ENCODE measurements at places on chromosomes 2 and 18.

DNA sequence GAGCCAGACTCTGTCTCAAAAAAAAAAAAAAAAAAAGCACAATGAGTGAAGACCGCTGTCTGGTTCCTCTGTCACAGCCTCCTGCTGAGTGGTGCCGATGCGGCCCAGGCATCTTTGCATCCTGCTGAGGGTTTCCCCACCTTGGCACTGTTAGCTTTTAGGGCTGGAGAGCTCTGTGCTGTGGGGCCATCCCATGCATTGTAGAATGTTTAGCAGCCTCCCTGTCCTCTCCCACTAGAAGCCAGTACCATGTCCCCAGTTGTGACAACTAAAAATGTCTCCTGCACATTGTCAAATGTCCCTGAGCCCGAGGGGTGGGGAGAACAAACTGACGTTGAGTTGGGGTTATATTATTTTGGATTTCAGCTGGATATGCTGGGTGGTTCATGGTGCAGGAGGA, 7.9 kb upstream of the COLEC11 start:
- DNase-seq: no peak

DNA sequence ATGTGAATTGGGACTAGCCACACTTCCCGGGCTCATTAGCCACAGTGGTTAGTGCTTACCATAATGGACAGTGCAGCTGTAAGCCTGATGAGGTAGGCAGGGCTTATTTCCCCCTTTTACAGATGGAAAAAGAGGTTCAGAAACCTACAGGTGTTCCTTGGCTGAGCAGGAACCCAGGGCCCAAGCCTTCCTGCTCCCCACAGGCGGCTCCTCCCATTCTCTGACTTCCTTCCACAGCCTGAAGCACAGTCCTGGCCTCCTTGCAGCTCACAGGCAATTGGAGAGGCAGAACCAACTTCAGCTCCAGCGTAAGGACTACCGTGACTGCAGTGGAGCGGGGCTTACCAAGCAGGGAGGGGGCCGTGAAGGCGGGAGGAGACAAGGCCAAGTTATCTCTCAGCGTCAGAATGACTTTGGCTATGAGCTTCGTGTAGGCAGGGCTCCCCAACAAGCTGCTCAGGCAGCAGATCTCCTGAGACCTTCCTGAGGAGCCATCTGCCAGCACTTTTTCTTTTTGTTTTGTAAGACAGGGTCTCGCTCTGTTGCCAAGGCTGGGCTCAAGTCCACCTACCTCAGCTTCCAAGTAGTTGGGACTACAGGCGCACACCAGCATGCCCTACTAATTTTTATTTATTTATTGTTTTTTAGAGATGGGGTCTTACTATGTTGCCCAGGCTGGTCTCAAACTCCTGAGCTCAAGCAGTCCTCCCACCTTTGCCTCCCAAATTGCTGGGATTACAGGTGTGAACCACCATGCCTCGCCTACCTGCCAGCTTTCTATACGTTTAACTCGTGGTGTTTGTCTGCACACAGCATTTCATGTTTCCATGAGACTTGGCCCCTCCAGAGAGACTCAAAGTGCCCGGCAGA, 34.2 kb upstream of the NT5DC4 start:
- no peak for DNase-seq

GRCh38 chr2:128632501-128632800, 313.8 kb upstream of the HS6ST1 start:
- DNase-seq: no peak

DNA sequence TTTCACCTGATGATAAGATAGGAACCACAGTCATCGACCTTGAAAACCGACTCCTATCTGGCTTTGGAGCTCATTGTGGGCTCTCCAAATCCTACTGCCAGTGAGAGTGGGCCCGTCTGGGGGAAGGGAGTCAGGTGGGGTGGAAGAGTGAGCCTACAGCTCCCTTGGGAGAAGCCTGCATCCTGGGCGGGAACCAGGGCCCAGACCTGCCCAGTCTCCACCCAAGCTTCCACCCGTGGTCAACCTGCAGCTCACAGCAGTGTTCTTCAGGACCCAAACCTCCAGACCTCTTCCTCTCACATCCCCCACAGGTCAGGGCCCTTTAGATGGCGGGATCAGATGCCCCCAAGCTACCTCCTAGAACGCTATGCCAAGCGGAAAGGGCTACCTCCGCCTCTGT, 40.2 kb downstream of the LMAN2L start:
- no peak for DNase-seq

DNA sequence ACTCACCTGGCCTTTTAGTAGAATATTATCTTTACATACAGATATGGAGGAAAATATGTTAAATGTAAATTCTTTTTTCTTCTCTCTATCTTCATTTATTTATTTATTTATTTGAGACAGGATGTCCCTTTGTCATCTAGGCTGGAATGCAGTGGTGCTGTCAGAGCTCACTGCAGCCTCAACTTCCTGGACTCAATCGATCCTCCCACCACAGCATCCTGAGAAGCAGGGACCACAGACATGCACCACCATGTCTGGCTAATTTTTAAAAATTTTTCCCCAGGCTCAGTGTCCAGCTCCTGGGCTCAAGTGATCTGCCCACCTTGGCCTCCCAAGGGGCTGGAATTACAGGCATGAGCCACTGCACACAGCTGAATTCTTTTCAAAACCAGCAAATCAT, 20.3 kb downstream of the KYNU start:
- no peak for DNase-seq

DNA sequence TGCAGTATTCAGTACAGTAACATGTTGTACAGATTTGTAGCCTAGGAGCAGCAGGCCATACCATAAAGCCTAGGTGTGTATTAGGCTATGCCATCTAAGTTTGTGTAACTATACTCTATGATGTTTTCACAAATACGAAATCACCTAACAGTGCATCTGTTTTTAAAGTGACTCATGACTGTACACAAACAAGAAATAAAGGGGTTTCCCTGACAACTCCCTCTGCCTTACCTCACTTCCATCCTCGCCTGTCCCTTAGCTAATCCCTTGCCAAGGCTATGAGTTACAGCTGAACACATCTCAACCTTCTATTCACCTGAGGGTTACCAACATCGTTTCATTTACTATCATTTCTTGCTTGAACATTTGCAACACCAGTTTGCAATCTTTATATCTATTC, 78.6 kb upstream of the RPRM start:
- no peak for DNase-seq

- DNase-seq: no peak
Observed at GRCh38 chr2:178928077-178928476, 120.9 kb upstream of the TTN start.

DNA sequence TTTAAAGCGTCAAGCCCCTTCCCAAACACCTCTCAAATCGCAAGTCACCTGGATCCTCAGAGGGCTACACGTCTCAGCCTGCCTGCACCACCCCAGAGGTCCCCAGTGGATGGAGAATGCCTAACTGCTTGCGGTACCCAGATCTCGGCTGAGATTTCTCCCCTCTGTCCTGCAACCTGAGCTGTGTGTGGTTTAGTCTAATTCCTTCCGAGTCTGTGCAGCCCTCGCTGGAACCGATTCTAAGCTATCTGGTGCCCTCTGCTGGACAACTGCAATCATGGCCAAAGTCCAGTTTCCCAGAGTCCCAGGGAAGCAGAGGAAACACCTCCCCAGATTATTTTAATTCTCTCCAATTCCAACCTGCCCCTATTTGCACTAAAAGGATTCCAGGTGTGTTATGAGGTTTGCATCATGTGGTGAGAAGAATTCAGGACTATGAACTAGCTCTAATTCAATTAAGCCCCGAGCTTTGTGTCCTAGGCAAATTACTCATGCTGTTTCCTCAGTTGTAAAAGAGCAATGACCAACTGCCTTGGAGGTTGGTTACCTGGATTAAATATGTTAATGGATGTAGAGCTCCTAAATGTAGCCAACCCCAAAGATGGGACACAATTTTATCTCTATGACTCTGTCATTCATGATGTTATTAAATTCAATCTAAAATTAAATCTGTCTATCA, 276.1 kb upstream of the NCKAP5 start:
- peak; percentile 72 for DNase-seq
